ENCODE measurements at places on chromosomes 2 and 18.

- DNase-seq = no peak
Observed at GRCh38 chr2:182941121-182941722, 74.8 kb upstream of the FRZB start.

DNA sequence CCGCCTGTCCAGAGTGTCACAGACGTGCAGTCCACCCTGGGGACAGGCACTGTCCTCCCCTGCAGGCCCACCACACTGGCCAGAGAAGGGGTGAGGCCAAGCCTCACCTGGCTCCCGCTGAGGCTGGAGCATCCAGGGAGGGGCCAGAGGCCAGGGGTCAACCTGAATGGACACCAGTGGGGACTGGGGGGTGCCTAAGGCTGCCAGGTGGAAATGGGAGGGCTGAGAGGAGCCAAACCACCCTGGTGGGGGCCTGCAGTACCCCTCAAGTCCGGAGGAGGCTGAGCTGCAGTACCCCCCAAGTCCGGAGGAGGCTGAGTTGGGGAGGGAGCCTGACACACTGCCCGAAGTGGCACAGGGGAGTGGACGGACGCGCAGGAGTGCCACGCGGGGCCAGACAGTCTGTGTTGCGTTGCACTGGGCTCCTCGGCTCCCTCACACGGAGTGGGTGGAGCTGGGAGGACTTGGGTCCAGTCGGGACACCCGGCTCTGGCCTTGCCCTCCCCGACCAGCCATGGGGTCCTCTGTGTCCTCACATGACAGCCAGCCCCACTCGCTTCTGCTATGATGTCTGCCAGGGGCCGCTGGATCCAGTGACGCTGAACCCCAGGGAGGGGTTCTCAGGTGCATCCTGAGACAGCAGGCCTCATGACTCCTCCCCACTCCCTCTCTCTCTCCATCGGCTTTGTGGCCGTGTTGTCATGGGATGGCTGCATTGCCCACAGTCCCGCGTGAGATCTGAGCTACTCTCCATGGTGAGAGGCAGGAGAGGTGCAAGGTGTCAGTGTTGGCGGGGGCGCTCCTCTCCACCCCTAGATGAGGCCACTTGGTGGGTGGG lies 22.3 kb upstream of the GPC1 start:
- DNase-seq = no peak

- no peak for DNase-seq
Observed at GRCh38 chr2:186903216-186903615, 54.2 kb upstream of the ZSWIM2 start.

- no peak for DNase-seq
Observed at GRCh38 chr2:219542931-219543595, 546 bp downstream of the CHPF start.

DNA sequence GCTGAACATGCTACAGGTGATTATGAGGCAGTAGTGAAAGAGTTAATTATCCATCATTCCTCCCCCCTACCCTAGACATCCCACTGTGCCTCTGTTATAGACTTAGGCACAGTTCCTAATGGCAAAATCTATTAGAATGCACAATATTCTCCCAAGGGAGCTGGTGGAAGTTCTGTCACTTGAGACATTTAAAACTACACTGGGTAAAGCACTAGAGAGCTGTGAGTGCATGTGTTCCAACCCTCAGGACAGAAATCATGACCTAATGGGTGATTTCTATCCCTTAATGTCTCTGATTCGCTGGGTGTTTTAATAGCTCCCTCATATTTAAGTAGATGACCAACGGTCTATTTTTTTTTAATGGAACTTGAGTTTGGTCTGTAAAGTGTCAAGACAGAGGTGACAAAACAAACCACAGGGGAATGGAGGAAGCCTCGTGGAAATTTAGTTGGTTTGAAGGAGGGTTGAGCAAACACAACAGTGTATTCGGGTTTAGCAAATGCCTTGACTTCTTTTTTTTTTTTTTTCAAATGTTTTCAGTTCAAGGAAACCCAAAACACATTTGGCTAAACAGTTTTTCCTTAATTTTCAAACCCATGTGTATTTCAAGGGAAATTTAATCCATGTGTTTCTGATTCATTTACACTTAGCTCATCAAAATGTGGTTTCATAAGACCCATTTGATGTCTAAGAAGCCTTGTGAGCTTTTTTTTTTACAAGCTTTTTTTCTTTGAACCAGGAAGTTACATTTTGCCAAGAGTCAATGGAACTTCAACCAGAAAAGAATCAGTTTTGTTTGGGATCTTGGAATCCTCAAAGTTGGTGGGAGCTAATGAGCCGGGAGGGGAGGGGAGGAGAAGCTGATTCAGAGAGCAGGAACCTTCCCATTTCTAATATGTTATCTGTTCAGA lies 665.1 kb upstream of the ZEB2 start:
- DNase-seq = no peak

Data from CD4-positive, alpha-beta T cell treated with Interleukin-2 at 100 ng/mL for 4 hours (primary cell).